ENCODE measurements at places on chromosomes 5 and 9.

DNA sequence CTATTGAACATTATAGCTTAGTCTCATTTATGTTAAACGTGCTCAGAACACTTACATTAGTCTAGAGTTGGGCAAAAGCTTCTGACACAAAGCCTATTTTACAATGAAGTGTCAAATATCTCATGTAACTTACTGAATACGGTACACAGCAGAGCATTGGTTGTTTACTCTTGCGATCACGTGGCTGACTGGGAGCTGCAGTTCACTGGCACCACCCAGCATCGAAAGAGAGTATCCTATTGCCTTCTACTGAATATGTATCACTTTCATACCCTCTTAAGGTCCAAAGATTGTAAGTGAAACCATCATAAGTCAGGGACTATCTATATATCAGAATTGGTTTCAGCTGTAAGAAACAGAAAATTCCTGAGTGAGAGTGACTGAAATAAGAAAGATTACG is 42.6 kb upstream of the OSMR start:
- no peak for DNase-seq

GRCh38 chr5:61866930-61867329 is 439.1 kb upstream of the KIF2A start:
- DNase-seq = no peak

DNA sequence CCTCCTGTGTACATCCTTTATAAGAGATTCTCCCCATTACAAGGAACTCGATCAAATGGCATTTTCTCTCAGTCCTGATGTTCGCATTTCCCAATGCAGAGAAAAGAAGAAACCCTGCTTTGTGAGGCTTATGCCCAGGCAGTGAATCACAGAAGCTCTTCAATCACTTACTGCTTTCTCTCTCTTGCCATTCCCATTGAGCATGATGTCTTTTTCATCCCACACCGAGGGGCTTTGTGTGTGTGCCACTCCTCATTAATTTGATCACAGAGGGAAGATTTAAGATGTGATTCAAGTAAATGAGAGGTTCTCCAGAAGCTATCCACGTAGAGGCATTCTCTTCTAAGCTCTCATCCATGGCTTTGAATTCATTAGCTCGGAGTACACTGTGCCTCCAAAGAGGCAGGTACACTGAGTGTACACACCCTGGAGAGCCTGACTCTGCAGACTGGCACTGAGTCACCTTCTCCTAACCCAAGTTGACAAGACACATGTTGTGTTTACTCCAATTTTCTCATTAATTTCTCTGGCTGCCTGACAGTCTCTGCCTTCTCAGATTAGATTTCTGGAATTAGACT is 45.4 kb downstream of the MFAP3 start:
- DNase-seq = no peak

GRCh38 chr9:71928376-71928775 is 16.9 kb downstream of the C9orf85 start:
- no peak for DNase-seq

DNA sequence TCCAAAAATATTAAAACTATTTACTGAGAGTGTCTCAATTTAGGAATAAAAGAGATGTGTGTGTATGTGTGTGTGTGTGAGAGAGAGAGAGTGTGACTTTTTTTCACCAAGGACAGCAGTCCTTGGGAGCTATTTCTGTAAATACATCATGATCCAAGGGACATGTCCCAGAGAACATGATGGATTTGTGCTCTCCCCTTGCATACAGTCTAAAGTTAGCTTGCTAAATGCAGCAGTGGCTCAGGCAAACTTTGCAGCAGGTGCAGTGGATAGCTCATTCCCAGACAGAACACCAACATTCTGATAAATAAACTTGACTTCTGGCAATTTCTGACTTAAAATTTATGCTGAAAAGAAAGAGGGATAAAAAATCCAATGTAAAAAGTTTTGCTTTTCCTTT is 55.4 kb upstream of the SGCD start:
- DNase-seq = no peak

- DNase-seq = no peak
Measured at GRCh38 chr5:31990081-31990650, 184.0 kb downstream of the GOLPH3 start.

DNA sequence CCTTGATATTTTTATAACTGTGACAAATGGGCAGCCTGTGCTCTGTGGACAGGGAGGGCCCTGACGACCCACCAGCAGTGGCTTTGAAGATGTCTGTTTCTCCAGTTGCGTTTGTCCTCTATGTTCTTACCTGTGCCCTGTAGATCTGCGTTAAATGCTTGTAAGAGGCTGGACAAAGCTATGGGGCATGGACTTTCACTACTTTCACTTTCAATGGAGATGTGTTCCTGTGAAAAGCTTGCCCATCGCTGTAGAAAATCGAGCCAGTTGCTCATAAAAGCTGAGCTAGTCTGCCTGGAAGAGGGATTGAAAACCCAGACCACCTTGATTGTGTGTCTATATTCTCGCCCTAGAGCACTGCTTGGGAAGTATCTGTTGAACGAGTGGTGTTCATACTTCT is 74.1 kb downstream of the PSAT1 start:
- no peak for DNase-seq

DNA sequence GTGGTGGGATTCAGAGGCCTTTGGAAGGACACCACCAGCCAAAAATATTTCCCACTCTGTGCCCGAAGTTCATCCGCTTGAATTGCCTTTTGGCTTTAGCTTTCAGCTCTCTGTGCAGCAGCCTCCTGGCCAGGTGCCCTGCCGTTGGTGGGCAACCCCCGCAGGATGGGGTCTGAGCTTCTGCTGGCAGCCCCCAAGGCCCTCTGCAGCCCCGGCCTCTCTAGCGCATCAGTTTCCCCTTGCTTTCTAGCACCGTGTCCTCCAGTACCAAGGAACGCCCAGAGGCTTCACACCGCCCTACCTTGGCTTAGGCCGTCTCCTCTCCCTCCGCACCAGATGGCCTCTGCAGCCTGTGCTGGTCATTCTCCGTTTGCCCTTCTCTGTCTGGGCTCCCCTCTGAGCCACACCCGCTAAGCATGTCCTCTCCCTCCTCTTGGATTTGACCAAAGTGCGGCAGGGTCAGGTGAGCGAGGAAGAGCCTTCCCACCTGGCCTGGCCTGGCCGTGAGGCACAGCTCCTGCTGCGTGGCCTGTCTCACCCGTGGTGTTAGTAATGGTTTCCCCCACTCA is 4.2 kb upstream of the TSC1 start:
- no peak for DNase-seq

GRCh38 chr9:8799206-8799605 is 999.6 kb upstream of the DMAC1 start:
- no peak for DNase-seq

DNA sequence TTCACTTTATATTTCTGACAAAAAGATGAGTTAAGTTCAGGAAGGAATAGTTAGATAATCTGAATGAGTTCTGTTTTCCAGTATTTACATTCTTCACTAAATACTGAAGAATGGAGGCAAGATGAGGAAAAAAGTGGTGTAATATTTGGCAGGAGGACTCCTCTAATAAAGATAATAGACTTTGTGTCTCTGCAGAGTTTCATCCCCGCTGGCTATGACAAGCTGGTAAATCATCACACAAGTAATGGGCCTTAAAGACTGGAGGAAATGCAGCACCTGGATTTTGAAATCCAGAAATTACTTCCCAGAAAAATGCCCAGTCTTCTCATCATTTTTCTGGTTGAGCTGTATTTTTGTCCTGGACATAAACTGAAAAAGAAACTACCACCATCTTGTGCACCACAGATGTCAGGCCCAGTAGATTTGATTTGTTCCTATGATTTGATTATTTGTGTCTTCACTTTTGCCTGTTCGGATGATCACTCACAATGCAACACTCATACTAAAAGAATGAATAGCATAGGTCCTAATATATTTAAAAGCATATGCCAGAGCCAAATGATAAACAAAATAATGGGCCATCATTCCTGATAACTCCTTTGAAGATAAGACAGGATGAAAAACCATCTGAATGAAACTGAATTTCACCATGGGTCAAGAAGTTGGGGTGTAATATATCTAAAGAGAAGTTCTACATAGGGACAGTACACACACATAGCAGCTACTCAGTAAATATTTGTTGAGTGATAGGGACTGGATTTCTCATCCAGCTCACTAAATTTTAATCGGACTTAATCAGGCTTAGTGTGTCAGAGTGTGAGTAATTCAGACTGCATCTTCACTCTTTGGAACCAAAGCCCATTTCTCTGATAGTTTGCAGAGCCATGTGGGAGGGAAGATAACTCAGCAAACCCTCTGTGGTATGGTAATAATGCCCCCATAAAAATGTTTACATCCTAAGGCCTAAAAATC is 200.5 kb downstream of the HINT1 start:
- no peak for DNase-seq

DNA sequence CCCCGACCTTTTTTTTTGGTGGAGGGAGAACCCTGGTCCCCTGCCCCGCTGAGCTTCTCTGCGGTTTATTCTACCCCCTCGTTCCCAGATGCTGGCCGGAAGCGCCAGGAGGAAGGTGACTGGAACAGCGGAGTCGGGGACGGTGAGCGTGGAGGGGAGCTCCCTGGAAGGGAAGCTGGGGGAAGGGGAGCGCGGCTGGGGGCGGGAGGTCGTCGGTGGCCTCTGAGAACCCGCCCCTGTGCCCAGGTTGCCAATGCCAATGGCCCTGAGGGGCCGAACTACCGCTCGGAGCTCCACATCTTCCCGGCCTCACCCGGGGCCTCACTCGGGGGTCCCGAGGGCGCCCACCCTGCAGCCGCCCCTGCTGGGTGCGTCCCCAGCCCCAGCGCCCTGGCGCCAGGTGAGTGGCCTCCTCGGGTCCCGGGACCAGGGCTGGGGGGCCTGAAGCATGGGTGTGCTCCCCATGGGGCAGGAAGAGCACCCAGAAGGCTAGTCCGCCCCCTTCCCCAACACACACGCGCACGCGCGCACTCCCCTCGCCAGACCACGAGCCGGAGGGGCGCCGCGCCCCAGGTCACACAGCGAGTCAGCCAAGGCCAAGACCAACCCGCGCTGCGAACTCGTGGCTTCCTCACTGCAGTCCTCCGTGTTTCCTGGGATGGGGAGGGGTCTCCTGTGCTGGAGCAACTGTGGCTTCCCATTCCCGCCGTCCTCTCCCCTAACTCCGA is 10.6 kb downstream of the MYOZ3 start:
- no peak for DNase-seq

- no peak for DNase-seq
Measured at GRCh38 chr9:77827104-77827784, 179.1 kb upstream of the GNA14 start.
